ENCODE measurements at places on chromosomes 7 and 10.

DNA sequence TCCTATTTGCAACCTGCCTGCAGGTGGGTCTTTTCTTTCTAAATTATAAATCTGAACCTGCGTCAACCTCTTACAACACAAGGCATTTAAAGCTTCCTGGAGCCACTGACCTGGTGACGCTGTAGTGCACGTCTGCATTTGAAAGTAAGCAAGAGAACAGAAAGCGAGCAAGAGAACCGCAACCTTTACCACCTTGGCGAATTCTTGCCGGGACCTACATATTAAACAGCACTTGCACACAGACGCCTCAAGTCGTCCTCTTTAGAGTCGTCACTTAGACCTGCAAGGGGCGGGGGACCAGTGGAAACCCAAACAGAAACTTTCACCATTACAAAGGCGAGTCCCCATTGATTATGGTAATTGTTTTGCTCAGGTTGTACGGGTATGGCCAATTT, 9.5 kb downstream of the GLI3 start:
- peak; percentile 18 for DNase-seq

DNA sequence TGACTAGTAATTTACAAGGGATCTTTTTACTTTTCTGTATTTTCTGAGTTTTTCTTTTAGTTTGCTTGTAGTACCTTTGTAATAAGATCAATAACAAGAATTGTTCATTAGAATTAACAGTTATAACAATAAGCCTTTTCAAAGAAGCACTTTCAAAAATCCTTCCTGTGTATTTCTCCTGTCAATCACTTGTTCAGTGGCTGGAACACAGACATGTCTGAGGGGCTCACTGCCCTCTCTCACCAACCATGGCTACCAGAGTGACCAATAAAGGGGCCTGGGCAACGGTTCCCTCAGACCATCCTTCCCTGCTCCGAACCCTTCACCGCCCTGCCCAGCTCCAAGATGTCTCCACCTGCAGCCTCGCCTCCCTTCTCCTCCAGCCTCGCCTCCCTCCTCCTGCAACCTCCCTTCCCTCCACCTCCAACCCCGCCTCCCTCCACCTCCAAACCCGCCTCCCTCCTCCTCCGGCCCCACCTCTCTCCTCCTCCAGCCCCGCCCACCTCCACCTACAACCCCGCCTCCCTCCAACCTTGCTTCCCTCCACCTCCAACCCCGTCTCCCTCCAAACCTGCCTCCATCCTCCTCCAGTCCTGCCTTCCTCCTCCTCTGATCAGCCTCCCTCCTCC, 353.4 kb downstream of the TNS3 start:
- no peak for DNase-seq

DNA sequence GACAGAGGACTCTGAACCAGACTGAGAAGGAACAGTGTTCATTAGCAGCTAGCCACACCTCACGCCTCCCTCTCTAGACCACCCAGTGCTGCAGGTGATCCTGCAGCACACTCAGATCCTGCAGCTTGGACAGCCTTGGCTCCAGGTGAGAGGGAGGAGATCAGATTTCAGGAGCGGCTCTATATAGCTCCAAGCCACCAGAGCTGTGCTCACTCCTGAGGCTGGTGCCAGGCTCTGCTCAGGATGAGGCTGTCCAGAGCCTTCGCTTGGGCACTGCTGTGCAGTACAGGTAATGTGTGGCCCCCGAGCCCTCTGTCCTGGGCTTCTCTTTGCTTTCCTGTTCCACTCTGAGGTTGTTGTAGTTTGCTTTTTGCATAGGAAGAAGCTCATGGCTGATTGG, 42.4 kb downstream of the C10orf120 start:
- DNase-seq = no peak

DNA sequence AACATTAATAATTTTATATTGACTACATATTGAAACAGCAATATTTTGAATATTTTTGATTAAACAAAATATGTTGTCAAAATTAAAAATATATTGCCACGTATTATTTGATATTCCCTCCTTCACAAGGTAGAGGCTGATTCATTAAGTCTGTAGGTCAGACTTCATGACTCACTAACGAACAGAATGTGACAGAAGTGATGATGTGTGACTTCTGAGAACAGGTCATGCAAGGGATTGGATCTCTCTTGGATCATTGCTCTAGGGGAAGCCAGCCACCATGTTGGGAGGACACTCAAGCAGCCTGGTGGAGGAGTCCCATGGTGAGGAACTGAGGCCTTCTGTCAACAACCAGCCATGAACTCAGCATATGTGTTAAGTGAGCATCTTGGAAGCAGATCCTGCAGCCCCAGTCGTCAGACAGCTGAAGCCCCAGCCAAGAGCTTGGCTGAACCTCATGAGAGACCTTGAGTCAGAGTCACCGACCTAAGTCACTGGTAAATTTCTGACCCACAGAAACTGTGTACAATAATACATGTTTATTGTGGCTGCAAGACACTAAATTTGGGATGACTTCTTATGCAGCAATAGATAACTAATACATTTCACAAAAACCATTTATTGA, 66.6 kb downstream of the HTR5A start:
- DNase-seq = no peak

DNA sequence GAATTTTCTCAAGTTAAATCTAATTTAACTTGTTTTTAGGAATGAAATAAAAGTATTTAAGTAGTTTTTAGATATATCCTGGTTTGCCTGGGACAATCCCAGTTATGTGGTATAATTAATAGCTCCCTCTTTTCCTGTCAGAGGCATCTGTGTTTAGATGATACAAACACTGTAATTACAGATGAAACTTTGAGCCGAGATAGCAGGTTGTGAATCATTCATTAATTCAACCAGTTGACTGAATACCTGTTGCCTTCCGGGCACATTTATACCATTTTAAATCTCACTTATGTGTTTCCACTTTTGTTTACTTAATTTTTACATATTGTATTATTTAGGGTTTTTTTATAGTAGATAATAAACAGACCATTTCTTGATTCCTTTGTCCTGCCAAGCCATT, 82.1 kb upstream of the GATA3 start:
- DNase-seq = no peak

GRCh38 chr10:103277713-103278536, 987 bp downstream of the INA start:
- no peak for DNase-seq

DNA sequence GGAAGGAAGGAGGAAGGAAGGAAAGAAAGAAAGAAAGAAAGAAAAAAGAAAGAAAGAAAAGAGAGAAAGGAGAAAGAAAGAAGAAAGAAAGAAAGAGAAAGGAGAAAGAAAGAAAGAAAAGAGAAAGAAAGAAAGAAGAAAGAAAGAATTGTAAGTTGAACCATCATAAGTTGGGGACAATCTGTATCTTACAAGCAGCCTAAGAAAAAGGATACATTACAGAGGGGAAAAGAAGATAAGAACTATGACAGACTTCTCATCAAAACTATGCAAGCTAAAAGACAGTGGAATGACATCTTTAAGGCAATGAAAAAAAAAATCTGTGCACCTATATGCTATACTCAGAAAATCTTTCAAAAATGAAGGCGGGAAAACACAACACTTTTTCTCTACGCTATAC, 50.3 kb upstream of the SP4 start:
- peak; percentile 43 for DNase-seq

- no peak for DNase-seq
These were observed 32.1 kb upstream of the SH2B2 start for GRCh38 chr7:102254521-102254920.

DNA sequence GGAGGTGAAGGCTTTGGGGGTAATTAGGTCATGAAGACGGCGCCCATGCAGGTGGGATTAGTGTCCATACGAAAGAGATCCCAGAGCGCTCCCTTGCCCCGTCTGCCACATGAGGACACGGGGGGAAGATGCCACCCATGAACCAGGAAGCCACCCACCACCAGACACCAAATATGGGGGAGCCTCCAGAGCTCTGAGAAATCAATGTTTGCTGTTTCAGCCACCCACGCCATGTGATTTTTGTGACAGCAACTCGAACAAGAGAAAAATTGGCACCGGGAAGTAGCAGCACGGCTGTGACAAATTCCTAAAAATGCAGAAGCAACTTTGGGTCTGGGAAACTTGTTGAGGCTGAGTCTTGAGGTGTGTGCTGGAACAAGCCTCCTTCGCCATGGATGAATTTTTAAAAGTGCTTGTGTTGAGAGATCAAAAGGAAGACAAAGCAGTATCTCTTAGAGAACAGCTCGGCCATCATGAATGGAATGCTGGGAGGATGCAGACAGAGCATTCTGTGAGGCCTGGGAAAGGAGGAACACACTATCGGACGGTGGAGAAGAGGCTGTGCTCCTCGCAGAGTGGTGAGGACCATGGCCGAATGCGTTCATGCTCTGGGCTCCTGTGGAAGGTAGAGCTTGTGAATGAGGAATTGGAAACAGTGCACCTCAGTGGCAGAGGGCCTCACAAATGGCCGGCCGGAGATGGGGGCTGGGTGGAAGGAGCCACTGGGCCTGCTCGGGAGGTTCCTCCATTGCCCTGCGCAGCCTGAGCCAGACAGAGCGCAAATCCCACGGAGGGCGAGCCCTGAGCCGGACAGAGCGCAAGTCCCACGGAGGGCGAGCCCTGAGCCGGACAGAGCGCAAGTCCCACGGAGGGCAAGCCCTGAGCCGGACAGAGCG, 277.5 kb downstream of the PTPRN2 start:
- no peak for DNase-seq

DNA sequence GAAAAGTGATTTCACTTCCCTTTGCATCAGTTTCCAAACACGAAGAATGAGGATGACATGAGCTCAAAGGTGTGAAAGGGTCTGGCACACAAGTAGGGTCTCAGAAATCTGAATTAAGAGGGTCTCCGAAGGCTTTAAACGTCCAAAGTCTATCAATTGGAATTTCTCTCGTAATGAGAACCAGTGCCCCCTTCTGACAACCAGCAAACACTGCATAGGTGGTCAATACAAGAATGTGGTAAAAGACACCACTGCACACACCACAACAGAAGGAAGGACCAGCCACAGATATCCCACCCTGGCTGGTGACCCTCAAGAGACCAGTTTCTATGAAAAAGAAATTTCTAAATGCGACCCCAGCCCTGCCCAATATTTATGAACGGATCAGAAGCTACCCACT, 78.1 kb downstream of the CALN1 start:
- peak; percentile 70 for DNase-seq

- DNase-seq = no peak
These were observed 275.8 kb upstream of the SEMA3D start for GRCh38 chr7:85462671-85463070.

DNA sequence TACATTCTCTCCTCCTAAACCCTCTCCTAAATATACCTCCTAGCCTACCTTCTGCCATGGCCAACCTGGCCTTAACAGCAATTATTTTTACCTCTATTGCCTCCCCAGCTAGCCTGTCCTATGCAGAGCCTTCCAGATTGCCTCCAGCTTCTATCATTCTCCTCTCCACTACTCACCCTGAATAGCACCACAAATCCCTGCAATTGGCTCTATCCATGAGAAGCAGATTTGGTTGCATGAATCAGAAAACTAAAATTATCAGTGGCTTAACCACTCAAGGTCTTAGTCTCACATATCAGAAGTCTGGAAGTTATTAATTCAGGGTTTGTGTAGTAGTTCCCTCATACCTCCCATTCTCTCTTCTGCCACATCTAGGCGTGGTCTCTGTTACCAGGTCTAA, 120.3 kb upstream of the CACUL1 start:
- DNase-seq = no peak

GRCh38 chr10:480928-481552, 208.4 kb downstream of the DIP2C start:
- peak; percentile 27 for DNase-seq

- no peak for DNase-seq
These were observed 13.2 kb upstream of the ABCB5 start for GRCh38 chr7:20602306-20602705.

- DNase-seq = no peak
These were observed 517.5 kb upstream of the FOXK1 start for GRCh38 chr7:4164556-4164955.

DNA sequence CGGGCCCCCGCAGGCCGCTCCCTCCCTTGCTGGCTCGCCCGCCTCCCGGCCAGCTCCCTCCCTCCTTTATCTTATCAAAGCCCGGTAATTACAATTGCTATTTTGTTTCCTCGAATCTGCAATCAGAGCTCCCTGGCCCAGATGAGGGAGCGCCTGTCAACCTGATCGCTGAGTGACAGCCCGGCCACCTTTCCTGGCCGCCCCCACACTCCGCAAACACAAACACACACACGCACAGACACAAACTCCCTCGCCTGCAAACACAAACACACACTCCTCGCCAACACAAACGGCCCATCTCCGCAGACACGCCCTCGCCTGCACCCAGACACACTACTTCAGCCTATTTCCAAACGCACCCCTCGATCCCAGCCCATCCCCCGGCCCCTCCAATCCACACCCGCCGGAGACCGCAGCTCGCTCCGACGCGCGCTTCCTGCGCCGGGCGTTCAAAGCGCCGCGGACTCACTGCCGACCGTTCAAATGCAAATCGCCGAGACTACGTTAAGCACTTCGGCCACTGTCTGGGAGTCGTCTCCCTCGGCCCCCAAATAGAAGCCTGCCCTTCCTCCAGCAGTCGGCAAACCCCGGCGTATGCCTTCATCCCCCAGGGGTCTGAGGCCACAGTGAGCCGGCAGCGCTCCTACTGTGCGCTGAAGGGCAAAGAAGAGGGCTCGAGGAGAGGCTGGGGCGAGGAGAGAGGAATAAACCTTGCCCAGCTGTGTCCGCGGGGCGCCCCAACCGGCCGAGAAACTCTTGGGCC, 3.0 kb upstream of the FGF8 start:
- peak; percentile 67 for DNase-seq
